ENCODE measurements at places on chromosomes 3 and 15.

GRCh38 chr3:86984271-86984670 lies 6.7 kb downstream of the VGLL3 start:
- no peak for DNase-seq

GRCh38 chr3:108250626-108251025 lies 28.4 kb upstream of the IFT57 start:
- no peak for DNase-seq

DNA sequence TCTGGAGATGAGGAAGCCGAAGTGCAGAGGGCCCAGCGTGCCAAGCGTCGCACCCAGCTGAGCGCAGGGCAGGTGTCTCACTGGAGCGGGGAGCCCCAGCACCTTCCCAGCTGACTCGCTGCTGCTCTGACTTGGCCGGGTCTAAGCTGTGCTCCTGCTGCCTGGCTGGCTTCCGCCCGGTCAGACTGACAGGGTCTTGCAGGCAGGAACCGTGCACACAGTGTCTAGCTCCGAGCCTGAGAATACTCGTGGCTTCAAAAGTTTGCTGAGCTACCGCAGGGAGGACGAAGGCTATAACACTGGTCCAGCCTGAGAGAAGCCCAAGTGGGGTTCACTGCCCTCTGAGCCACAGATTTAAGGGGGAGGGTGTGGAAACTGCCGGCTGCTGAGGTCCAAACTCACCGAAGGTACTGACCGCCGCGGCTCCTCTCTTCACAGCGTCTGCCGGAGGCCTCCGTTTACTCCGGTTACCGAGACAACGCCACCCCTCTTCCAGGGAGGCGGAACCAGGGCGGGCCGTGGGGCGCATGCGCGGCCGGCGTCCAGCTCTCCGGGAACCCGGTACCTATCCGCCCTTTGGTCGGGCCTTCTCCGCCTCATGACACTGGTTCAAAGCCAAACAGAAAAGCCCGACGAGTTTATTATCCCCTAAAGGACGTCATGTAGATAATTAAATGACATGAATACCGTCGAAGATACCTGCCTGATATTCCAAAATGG lies at the start of gene CFAP44:
TSS of gene CFAP44 (minus strand) at position 443 of the 720 bp plus-strand sequence. CDS start 7,829 bp downstream, outside the sequence.
- DNase-seq: no peak

DNA sequence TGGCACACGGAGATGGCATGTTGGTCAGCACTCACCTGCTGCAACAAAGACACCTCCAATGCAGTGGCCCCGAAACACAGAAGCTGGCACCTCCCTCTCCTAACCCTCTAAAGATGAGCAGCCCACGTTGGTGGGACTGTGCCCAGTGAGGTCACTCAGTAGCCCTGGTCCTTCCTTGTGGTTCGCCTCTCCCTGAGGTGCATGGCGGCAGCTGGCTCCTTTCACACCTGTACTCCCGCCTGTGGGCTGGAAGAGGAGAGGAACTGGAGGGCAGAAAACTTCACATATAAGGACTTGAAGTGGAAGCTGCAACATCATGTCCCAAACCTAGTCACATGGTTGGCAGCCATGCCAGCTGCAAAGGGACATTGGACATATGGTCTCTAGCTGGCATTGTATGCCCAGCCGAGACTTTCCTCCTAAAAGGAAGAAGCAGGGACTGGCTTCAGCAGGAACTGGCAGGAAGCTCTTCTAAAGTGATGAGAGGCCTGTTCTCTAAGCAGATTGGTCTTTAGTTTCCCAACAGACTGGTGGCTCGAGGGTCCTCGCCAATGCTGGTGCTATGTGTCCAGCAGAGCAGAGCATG lies 10.8 kb upstream of the C3orf22 start:
- no peak for DNase-seq

GRCh38 chr15:80034629-80035028 lies 24.8 kb upstream of the ZFAND6 start:
- DNase-seq: no peak

All from HuH-7 (cell line).